ENCODE measurements at places on chromosomes 1 and 21. TPM values are rescaled to one million over a fixed set of nuclear protein-coding genes. Genes with fewer than 3 reads are reported as not detected.
A peak's percentile ranks its signal among the peaks of the same experiment; 100 is the strongest.

Gene CD1E
- total RNA-seq, result not detected

Gene CHRNB2
- 3.5 TPM for total RNA-seq

Gene PTCH2
- 2.3 TPM for total RNA-seq

Gene PTPRC
- not detected for total RNA-seq

GRCh38 chr1:98034505-98034904, 113.7 kb upstream of the DPYD start:
- no peak overlapping the region for H3K4me3 ChIP-seq
- no peak overlapping the region for H3K27ac ChIP-seq
- no peaks in the 10 kb centered on the region for H3K4me1 ChIP-seq
- no peaks in the 10 kb centered on the region for H3K27me3 ChIP-seq
- no peaks in the 10 kb centered on the region for H3K36me3 ChIP-seq

GRCh38 chr1:204192046-204192445, 4.2 kb downstream of the KISS1 start:
- H3K4me1 ChIP-seq, result peaks cover 14% of the 10 kb centered on the region
- H3K27ac ChIP-seq, result no peak overlapping the region
- H3K27me3 ChIP-seq, result peaks cover 16% of the 10 kb centered on the region
- no peak overlapping the region for H3K4me3 ChIP-seq

DNA sequence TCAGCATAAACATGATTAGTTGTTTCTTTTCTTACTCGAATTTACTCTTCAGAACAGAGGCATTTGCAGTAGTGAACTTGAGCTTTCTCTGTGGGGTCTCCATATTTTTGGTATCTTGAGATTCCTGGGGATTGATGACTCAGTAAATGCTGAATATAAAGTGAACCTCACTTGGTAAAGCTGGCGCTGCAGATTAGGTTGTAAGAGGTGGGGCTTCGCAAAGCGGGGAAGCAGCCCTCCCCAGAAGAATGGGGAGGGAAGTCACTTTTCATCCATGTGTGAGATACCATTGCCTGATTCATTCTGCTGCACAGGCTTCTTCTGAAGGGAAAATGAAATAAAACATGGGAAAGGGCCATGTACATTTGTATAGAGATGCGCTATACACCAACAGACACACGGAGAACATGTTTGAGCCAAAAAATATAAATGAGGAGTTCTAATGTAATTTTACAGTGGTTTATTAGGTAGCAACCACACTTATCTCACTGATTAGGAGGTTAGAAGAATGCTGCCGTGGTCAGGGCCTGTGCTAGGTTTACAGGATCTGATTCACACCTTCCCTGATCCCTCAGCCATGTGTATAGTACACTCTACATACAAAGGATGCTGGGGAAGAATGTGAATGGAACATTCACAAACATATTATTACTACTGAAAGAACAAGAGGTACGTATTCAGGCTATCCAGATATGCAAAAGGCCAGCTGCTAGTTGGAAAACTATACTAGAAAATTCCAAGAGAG, 63.5 kb downstream of the DNTTIP2 start:
- H3K4me1 ChIP-seq, result peaks cover 18% of the 10 kb centered on the region
- H3K4me3 ChIP-seq, result no peak overlapping the region
- H3K27ac ChIP-seq, result no peak overlapping the region
- no peaks in the 10 kb centered on the region for H3K27me3 ChIP-seq
- no peaks in the 10 kb centered on the region for H3K36me3 ChIP-seq

- no peaks in the 10 kb centered on the region for H3K36me3 ChIP-seq
- no peak overlapping the region for H3K27ac ChIP-seq
- DNase-seq, result no peak
- peaks cover 27% of the 10 kb centered on the region for H3K27me3 ChIP-seq
Observed at GRCh38 chr1:12171206-12172041, 4.6 kb downstream of the TNFRSF1B start.

DNA sequence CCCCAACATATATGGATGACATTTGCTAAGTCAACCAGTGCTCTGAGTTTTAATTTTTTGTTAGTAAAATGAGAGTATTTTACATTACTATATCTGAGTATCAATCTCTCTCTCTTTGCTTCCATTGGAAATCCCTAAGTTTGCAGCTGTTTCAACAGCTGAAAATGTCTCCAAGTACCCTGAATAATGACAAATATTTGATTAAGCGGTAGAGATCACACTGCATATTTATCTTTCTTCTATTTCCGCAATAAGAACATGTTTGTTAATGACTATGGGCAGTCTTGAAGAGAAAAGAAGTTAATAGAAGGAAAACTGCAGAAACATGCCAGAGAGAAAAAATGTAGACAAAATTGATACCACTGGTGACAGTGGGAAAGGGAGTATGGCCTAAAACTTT, 1117.5 kb downstream of the NCAM2 start:
- H3K4me1 ChIP-seq, result no peaks in the 10 kb centered on the region
- H3K4me3 ChIP-seq, result no peak overlapping the region
- H3K36me3 ChIP-seq, result no peaks in the 10 kb centered on the region
- no peak overlapping the region for H3K27ac ChIP-seq
- no peak for DNase-seq

- no peak overlapping the region for H3K27ac ChIP-seq
- no peaks in the 10 kb centered on the region for H3K4me1 ChIP-seq
Observed at GRCh38 chr1:110967256-110967655, 3.5 kb upstream of the LRIF1 start.

DNA sequence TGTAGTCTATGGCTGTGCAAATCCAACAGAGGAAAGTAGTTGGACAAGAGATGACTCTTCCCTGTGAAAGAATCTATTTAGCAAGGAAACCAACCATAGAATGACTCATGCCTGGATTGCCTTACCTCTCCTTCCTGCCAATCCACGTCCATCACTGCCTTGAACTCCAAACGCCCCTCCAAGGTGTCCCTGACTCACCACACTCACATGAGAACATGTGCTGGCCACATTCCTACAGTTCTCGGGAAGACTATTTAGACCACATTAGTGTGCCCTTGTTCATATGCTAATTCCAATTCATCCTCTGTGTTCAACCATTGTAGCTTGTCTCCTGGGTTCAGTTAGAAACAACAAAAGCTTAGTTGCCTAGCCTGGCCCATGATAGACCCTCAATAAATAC, 157.3 kb downstream of the SLC30A10 start:
- H3K27ac ChIP-seq, result no peak overlapping the region
- DNase-seq, result peak; percentile 4
- no peaks in the 10 kb centered on the region for H3K36me3 ChIP-seq
- no peaks in the 10 kb centered on the region for H3K4me1 ChIP-seq
- H3K4me3 ChIP-seq, result no peak overlapping the region

DNA sequence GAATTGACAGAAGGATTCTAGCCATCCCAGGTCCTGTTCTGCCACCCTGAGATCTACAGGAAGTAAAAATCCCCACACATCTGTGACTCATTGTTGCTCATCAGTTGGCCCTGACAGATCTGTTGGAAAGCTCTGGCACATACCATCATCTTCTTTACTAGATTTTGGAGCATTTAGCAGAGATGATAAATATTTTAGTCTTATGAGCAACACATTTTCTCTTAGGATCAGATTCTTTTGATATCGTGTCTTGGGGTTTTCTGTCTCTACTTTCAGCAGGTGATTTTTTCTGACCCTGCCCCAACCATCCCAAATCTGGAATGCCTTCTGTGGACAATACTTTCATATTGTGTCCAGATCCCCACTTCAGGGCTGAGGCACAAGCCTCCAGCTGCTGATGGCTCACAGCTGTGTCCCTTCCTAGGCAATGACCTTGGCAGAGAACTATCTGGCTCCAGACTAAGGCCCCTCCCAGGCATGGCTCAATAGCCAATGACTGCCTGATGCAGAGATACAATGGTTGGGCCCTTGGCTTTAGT, 102.8 kb downstream of the GDAP2 start:
- no peak overlapping the region for H3K27ac ChIP-seq
- no peak overlapping the region for H3K4me3 ChIP-seq
- H3K27me3 ChIP-seq, result no peaks in the 10 kb centered on the region
- H3K4me1 ChIP-seq, result no peaks in the 10 kb centered on the region
- peak; percentile 35 for DNase-seq
- H3K36me3 ChIP-seq, result no peaks in the 10 kb centered on the region

DNA sequence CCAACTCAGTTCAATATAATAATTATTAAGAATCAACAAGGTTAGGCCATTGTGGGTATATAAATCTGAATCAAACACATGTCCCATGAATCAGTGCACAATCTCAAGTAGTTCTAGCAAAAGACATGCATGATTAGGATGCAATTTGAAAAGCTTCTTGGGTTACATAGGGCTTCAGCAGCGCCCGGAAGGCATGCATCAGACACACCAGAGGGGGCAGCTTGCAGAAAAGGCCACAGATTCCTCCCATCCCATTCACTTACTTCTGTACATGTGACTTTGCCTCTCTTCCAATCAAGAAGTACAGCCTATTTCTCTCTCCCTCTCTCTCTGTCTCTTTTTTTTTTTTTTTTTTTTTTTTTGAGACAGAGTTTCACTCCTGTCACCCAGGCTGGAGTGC, 91.8 kb downstream of the KCNN3 start:
- no peaks in the 10 kb centered on the region for H3K4me1 ChIP-seq
- H3K27ac ChIP-seq, result no peak overlapping the region
- H3K27me3 ChIP-seq, result no peaks in the 10 kb centered on the region
